Esophagus squamous epithelium (tissue), 5 donors: ENCODE measurements at places on chromosomes 12 and 14. TPM values are rescaled to one million over a fixed set of nuclear protein-coding genes. Genes with fewer than 3 reads are reported as not detected.

COL2A1 gene
- total RNA-seq = not detected

KRT78 gene
- 207 TPM for total RNA-seq

SLCO1A2 gene
- total RNA-seq = not detected

TAS2R8 gene
- total RNA-seq = not detected

SNW1 gene
- total RNA-seq = 36.9 TPM

PRB2 gene
- total RNA-seq = not detected

TMPRSS12 gene
- not detected for total RNA-seq

KRT73 gene
- 0.15 TPM for total RNA-seq

DHRS2 gene
- total RNA-seq = 0.31 TPM

INSM2 gene
- not detected for total RNA-seq

NEUROD4 gene
- not detected for total RNA-seq
